ENCODE measurements at places on chromosomes 1 and 21. TPM values are rescaled to one million over a fixed set of nuclear protein-coding genes. Genes with fewer than 3 reads are reported as not detected.

The TSPAN2 gene
- total RNA-seq: 9.0 TPM

The FCGR2B gene
- not detected for total RNA-seq

The SRGAP2B gene
- total RNA-seq: 16.1 TPM

The DMBX1 gene
- not detected for total RNA-seq

The GPR161 gene
- 9.0 TPM for total RNA-seq

The TMEM125 gene
- total RNA-seq: not detected

The TTC24 gene
- not detected for total RNA-seq

The C1orf185 gene
- total RNA-seq: not detected

GRCh38 chr1:246450611-246451251 is 56.3 kb downstream of the SMYD3 start:
- DNase-seq: peak; percentile 58

- no peak for DNase-seq
These were observed 470.3 kb upstream of the NCAM2 start for GRCh38 chr21:20527731-20528460.

DNA sequence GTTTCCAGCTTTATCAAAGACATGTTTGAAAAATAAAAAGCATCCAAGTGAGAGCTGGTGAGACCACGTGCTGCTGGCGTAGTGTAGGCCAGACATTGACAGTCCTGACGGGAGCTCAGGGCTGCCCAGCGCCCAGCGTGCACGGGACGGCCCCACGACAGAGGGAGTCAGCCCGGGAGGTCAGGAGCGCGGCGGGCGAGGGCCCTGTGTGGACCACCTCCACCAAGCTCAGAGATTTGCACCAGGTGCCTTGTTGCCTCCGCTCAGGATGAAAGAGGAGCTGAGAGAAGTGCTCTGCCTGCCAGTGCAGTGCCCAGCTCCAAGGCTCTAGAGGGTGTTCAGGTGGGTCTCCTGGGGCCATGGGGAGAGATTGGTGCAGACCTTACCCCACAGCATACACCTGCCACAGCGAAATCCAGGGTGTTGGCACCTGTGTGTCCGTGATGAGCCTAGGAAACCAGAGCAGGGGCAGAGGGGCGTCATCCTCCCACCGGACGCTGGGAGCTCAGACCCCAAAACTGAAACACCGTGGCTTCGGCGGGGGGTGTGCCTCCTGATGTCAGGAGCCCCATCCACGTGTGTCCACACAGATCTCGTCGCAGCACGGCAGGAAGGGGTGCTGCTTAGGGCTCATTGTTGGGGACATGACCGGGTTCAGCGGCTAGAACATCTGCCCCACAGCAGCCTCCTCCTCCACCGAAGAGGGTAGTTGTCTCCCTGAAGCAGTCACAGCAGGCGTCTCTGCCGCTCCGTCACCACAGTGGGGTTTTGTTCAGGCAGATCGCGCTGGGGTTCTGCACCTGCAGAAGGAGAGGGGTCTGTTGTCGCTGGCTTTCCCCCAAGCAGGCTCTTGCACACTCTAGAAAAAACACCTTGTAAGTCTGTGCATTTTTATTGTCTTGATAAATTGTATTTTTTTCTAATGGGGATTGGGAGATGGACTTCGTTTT is 64.2 kb downstream of the POFUT2 start:
- DNase-seq: no peak

DNA sequence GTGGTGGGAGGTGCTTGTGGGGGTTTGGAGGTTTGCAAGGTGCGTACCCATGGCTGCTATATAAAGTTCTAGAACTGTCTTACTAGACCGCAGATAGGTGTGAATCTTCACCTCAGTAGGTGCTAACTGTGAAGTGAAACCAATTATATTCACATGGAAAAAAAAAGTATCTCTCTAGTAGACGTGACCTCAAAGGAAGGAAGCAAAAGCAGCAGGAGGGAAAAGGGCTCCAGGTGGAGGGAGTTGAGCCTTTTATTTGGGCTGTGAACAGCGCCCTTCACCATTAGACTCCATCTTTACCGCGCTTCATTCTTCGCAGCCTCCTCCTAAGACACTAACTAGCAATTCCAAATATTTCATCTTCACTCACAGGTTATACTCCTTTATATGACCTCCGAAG is 129.8 kb downstream of the TBX19 start:
- no peak for DNase-seq

DNA sequence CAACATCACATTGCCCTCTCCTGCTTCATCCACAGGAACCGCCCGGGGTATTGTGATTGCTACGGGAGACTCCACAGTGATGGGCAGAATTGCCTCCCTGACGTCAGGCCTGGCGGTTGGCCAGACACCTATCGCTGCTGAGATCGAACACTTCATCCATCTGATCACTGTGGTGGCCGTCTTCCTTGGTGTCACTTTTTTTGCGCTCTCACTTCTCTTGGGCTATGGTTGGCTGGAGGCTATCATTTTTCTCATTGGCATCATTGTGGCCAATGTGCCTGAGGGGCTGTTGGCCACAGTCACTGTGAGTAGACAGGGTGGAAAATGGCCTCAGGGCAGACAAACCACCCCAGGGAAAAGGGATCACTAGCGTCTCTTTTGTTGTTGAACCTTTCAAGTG is 12.7 kb downstream of the ATP1A4 start:
- no peak for DNase-seq

DNA sequence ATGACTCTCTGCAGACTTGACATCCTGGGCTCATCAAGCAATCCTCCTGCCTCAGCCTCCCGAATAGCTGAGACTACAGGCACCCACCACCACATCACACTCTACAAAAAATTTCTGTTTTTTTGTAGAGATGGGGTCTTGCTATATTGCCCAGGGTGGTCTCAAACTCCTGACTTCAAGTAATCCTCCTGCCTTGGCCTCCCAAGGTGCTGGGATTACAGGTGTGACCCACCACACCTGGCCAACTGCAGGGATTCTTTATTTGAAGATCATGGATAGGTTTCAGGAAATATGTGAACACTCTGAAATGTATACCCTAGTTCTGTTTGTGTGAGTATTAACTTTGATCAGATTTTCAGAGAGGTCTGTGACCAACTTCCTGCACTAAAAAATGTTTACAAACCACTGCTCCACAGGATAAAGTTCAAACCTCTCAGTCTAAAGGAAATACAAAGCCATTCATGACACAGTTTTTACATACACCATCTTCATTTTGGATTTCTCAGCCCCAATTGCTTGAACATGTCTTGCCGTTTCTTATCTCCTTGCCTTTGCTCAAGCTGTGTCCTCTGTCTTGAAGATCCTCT is 252.3 kb upstream of the FGGY start:
- DNase-seq: no peak

- DNase-seq: peak; percentile 58
These were observed 9.6 kb downstream of the ACKR1 start for GRCh38 chr1:159214149-159214760.

DNA sequence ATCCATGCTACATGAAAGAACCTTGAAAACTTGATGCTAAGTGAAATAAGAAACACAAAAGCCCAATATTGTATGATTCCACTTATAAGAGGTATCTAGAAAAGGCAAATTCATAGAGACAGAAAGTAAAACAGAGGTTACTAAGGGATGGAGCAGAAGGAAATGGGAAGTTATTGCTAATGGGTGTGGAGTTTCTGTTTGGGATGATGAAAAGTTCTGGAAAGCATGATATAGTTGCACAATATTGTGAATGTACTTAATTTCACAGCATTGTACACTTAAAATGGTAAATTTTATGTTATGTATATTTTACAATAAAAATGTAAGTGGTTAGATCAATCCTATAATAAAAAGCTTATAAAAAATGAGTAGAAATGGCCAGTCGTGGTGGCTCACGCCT is 1.6 kb upstream of the NECAP2 start:
- DNase-seq: peak; percentile 13

- DNase-seq: no peak
These were observed 14.8 kb downstream of the SIM2 start for GRCh38 chr21:36713746-36714145.

DNA sequence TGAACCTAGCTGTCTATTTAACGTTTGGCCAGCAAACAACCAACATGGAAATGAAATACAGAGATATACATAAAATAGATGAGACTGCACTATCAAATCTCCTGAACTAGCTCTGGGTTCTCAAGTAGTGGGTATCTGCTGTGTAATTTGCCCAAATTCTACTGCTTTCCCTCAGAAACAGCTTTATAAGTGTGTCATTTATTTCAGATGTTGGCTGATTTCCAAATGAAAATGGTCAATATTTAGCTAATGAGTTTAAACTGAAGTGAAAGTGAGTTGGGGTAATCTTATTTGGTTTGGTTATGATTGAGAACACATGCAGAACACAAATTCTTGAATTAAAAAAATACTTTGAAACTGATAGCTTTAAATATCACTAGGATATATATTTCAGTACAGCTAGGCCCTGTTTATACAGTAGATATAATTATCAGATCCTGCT is 601.7 kb upstream of the CXADR start:
- no peak for DNase-seq

DNA sequence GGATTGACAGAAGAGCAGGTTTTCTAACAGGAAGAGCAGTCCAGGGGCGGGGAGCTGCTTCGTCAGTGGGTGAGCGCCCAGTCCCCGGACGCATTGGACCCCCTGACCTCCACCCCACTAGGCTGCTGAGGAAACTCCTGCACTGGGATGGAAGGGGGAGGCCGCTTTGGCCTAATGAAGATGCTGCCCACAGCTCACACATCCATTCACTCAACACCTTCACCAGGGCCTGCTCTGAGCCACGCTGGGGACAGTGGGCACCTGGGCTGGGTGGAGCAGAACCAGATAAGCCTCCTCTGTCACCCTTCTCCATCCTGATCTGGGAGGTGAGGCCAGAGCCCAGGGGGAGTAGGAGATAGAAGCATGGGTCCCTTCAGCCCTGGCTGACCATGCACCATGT is 13.3 kb downstream of the LRP8 start:
- no peak for DNase-seq

DNA sequence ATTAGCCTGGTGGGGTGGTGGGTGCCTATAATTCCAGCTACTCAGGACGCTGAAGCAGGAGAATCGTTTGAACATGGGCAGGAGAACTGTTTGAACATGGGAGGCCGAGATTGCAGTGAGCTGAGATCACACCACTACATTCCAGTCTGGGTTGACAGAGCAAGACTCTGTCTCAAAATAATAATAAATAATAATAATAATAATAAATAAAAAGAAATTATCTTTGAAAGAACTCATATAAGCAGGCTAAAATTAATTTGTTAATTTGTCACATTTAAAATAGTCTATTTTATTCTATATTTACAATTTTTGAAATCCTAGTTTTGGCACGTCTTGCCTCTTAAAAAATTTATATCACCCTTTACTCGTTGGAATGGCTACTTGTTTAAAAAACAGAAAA is 27.6 kb downstream of the CD247 start:
- no peak for DNase-seq

DNA sequence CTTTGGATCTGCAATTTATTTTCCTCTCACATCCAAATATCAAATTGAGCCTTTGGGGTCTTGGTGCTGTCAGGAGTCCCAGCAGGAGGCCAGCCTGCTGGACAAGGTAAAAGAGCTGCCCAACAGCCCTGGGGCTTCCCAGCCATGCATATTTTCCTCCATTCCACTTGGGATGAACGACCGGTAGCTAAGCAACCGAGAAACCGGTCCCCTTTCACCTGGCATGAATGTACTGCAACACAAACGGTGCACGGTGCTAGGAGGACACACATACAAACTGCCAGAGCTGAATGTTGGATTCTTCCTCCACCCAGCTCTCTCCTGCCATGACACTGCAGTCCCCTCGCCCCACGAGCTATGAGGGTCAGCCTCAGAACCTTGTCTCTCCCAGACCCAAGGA is 42.7 kb downstream of the BCAR3 start:
- no peak for DNase-seq

GRCh38 chr1:110951161-110951560 is 12.6 kb downstream of the LRIF1 start:
- DNase-seq: no peak

GRCh38 chr1:111620441-111620971 is 917 bp downstream of the RAP1A start:
- DNase-seq: no peak

DNA sequence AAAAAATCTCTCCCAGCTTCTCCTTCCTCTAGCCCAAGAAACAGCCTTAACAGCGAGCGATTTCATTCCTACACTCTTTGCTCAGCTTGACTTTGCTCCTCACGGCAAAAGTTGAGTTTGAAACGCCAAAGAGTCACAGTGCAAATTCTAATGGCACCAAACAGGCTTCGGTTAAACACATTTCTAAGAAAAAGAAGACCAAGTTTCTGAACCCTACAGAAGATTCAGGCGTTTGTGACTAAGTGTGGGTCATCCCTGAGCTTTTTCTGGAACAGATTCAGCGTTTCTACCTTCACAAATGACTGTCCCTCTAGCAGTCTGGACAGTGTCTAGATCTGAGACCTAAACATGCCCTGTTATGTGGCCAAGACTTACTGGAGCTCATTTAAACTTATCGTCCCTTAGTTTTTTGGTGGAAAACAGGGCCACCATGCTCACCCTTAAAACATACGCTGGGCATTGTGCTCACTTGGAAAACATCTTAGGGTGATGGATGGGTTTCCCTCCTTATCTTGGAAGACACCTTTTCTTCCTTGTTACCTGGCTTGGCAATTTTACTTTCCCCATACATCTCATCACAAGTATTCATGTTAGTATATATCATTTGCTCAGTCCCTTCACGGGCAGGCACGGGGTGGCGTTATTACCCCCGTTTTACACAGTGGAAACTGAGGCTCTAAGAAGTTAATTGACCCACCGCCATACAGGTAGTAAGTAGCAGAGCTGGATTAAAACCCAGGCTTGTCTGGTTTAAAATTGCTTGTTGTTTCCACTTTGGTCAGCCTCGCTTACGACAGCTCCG is 1.0 kb downstream of the C1orf198 start:
- peak; percentile 73 for DNase-seq

GRCh38 chr1:202709276-202710041 is 795 bp downstream of the SYT2 start:
- DNase-seq: no peak

DNA sequence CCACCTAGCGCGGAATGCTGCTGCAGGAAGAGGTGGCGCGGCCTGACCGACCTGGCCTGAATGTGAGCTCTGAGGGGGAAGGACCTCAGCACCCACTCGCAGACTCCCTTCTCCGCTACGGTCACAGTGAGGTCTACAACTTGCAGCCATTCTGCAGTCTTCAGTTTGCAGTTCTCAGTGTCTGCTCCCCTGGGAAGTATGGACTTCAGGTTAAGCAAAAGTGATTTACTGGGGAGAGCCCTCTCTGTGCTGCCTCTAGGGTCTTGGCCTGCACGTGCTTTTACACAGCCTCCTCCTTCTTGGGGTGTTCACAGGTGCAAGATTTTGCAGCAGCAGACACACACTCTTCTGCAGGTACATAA is 296.0 kb downstream of the OMA1 start:
- DNase-seq: no peak

All from GM23248 (cell line).